Esophagus muscularis mucosa (tissue), 4 donors: ENCODE measurements at places on chromosomes 2 and 18. TPM values are rescaled to one million over a fixed set of nuclear protein-coding genes. Genes with fewer than 3 reads are reported as not detected.
A peak's percentile ranks its signal among the peaks of the same experiment; 100 is the strongest.

DNA sequence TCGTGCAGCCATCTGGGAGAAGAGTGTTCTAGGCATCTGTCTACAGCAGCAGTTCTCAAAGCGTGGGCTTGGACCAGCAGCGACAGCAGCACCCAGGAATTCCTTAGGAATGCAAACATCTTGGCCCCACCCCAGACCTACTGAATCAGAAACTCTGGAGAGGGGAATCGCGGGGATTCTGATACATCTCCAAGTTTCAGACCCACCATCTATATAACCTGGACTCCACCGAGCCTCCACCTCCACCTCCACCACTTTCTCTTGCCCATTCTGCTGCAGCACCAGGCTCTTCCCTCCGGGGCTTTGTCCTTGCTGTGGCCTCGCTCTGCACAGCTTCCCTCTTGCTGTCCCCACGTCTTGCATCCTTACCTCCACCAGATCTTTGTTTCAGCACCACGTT lies 256.4 kb downstream of the BCL2 start:
- DNase-seq: no peak

- no peak for DNase-seq
Measured at GRCh38 chr2:218782528-218782844, 539 bp downstream of the CYP27A1 start.

Gene RIT2
- not detected for total RNA-seq

DNA sequence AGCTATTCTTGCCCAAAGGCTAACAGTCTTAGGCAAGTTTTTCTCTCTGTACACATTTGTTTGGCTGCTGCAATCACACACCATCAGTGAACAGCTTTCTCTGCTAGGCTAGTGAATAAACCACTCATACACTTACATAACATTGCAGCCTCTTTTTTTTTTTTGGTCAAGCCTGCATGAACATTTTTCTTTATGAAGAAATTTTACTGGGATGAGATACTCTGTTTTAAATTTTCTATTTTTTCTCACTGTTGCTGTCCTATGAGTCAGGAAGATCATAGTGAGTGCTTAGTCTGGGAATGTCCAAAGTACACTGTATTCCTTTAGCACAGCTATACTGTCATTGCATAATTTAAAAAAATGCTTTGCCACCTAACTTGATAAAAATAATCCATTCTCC lies 58.5 kb downstream of the ROCK1 start:
- DNase-seq: no peak

- no peak for DNase-seq
Measured at GRCh38 chr2:218517434-218518206, 50.5 kb downstream of the USP37 start.

Gene IL1RL1
- 6.1 TPM for total RNA-seq

- no peak for DNase-seq
Measured at GRCh38 chr2:129609224-129609623, 370.2 kb upstream of the RAB6C start.

Gene PPM1G
- 59.8 TPM for total RNA-seq

Gene MC2R
- not detected for total RNA-seq

DNA sequence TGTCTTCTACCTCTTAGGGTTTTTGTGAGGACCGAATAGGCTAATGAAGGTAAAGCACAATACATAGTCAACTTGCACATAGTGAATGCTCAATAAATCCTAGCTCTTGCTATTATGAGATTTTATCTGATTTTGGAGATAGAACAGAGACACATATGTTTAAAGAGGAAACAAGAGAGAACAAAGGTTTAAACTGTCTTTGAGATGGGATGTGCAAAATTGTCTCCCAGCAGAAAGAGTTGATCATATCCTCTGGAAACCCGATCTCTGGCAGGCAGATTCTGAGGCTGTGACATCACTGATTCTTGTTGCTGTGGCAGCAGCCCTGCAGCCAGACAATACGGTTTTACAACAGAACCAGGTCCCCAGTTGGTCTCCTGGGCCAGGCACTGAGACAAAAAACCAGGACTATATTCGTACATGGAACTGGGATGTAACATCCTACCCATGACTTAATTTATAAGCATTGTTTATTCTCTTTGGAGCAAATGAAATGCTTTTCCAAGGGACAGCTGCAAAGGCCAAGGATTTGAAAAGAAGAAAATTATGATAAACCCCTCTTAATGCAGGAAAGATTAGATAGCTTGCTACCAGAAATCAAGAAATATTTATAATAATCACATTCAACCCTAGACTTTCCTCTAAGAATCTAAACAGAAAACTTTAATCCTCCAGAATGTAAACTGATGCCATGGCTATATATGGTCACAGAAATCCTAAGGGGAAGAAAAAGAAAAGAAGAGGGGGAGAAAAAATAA lies 80.2 kb downstream of the SLC8A1 start:
- DNase-seq: no peak

GRCh38 chr2:46852124-46852523 lies 63.5 kb downstream of the MCFD2 start:
- no peak for DNase-seq

- DNase-seq: no peak
Measured at GRCh38 chr2:239979243-239980023, 45.7 kb downstream of the NDUFA10 start.

DNA sequence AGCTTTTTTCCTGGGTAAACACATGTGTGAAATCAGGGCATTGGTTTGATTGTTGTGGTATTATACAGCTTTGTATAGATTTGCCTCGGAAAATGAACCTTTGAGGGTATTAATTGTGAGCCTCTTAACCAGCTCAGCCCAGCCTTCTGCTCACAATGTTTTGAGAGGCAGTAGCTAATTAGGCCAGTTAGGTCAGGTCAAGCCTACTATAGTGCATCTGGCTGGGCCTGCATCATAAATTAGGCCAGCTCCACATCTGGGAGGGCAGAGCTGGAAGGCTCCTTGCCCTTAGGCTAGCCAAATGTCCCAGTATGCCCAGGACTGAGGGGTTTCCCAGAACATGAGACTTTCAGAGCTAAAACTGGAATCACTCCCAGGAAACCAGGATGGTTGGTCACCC lies 43.0 kb downstream of the LRATD1 start:
- DNase-seq: peak; percentile 78
